GM12878 (cell line): ENCODE measurements at places on chromosomes 5 and 9.
A peak's percentile ranks its signal among the peaks of the same experiment; 100 is the strongest.

DNA sequence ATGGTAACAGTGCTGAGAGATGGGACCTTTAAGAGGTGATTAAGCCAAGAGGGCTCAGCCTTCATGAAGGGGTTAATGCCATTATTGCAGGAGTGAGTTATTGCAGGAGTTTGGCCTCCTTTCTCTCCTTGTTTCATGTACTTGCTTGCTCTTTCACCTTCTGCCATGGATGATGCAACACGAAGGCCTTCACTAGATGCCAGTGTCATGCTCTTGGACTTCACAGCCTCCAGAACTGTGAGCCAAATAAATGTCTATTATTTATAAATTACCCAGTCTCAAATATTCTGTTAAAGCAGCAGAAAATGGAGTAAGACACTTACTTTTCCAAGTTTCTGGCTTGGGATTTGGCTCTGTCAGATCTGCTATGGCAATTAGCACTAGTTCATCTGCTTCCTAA is 38.4 kb upstream of the RECK start:
- no peaks in the 10 kb centered on the region for H3K27me3 ChIP-seq
- H3K4me3 ChIP-seq = no peak overlapping the region
- no peaks in the 10 kb centered on the region for H3K36me3 ChIP-seq
- H3K27ac ChIP-seq = no peak overlapping the region

DNA sequence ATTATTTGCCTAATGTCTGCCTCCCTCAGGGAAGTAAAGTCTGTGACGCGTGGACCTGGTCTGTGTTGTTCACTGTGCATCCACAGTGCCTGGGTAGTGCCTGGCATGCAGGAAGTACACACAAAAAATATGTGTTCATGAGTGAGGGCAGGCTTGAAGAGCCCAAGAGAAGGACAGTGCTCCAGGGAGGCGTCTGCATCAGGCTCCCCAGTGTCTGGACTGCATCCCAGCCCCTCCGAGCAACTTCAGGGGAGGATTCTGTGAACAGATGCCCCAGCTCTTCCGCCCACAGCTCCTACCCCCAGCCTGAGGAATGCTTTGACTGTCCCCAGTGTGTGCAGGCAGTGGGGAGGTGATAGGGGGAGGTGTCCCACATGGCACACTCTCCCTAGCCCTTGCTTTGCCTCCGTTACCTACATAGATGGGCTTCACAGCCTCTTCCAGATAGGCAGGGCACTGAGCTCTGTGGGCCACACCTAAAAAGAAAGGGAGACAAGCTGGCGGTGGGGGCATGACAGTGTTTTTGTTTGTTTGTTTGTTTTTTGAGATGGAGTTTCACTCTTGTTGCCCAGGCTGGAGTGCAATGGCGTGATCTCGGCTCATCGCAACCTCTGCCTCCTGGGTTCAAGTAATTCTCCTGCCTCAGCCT is 25.4 kb downstream of the IRF1 start:
- peaks cover 5% of the 10 kb centered on the region for H3K36me3 ChIP-seq
- peak overlapping the region; percentile 14; the same call in 1 of the 2 replicates for H3K4me3 ChIP-seq
- no peaks in the 10 kb centered on the region for H3K27me3 ChIP-seq
- peak overlapping the region; percentile 96 for H3K27ac ChIP-seq
- no peak for DNase-seq
- peaks cover 63% of the 10 kb centered on the region for H3K4me1 ChIP-seq

- H3K4me3 ChIP-seq = peak overlapping the region; percentile 81
- H3K27ac ChIP-seq = peak overlapping the region; percentile 54
- no peaks in the 10 kb centered on the region for H3K36me3 ChIP-seq
- peaks cover 8% of the 10 kb centered on the region for H3K4me1 ChIP-seq
- no peaks in the 10 kb centered on the region for H3K27me3 ChIP-seq
- no peak for DNase-seq
These were observed 482 bp downstream of the TESK1 start for GRCh38 chr9:35605351-35606137.

DNA sequence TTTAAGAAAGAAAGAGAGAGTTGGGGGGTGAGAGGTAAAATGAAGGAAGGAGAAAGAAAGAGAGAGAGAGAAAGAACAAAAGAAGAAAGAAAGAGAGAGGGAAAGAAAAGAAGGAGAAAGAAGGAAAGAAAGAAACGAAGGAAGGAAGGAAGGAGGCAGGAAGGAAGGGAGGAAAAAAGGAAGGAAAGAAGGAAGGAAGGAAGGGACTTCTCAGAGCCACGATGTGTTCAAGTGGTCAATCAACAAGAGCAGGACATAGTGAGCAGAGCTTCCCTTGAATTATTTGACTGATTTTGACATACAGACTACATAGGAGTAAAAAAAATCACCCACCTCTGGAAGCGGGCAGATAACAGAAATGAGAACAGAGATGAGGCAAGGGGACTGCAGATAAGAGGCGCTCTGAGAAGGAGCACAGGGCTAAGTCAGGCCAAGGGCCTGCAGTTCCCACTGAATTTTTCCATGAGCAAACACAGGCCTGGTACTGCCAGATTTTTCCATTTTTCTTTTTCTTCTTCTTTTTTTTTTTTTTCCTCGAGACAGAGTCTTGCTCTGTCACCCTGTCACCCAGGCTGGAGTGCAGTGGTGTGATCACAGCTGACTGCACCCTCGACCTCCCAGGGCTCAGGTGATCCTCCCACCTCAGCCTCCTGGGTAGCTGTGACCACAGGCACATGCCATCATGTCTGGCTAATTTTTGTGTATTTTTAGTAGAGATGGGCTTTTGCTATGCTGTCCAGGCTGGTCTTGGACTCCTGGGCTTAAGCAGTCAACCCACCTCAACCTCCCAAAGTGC is 77.7 kb upstream of the IL17B start:
- no peak overlapping the region for H3K27ac ChIP-seq
- H3K4me3 ChIP-seq = no peak overlapping the region
- no peaks in the 10 kb centered on the region for H3K36me3 ChIP-seq
- no peaks in the 10 kb centered on the region for H3K27me3 ChIP-seq

GRCh38 chr9:126236273-126236672 is 90.4 kb upstream of the MVB12B start:
- H3K27me3 ChIP-seq = no peaks in the 10 kb centered on the region
- H3K4me3 ChIP-seq = no peak overlapping the region
- H3K36me3 ChIP-seq = no peaks in the 10 kb centered on the region
- no peaks in the 10 kb centered on the region for H3K4me1 ChIP-seq

- H3K27ac ChIP-seq = no peak overlapping the region
- H3K4me3 ChIP-seq = no peak overlapping the region
- H3K27me3 ChIP-seq = no peaks in the 10 kb centered on the region
- H3K4me1 ChIP-seq = no peaks in the 10 kb centered on the region
- no peaks in the 10 kb centered on the region for H3K36me3 ChIP-seq
These were observed 188.3 kb upstream of the NMUR2 start for GRCh38 chr5:152593388-152593787.

DNA sequence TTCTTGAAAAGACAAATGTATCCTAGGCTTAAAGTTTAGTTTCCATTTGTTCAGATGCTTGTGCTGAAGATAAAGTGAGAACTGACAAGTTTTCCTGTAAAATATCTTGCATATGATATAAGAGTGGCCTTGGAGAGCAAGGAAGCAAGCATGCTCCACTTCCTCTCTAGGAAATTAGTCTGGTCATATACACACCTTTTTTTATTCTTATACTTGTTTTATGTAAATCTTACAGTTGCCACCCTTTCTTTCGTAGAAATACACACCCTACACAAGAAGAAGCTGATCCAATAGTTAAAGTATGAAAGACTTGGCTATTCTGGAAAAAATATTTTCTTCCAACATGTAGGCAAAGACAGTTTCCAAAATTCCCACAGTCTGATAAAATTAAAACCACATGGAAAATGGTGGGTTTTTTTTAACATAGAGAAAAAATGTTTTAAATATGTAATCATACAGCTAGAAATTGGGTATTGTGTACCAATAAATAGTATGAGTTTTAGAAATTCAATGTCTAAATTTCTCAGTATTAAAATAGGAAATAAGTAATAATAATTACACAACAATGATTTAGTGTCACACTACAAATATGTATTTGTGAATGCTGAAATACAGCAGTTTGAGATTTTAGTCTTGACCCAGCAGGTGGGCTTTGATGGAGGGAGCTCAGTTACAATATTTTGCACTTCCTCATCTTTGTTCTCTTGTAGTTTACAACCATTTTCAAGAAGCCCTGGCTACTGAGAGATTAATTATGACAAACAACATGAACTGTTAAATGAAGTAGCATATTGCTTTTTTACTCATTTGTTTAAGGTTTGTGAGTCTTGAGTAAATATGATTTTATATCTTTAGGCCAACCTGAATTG is 185.7 kb upstream of the GNA14 start:
- H3K27me3 ChIP-seq = no peaks in the 10 kb centered on the region; the same call in 1 of the 2 replicates
- no peaks in the 10 kb centered on the region for H3K4me1 ChIP-seq
- H3K27ac ChIP-seq = no peak overlapping the region
- H3K4me3 ChIP-seq = no peak overlapping the region

GRCh38 chr5:64532212-64532611 is 26.4 kb downstream of the RGS7BP start:
- no peaks in the 10 kb centered on the region for H3K4me1 ChIP-seq
- no peaks in the 10 kb centered on the region for H3K36me3 ChIP-seq
- H3K27me3 ChIP-seq = no peaks in the 10 kb centered on the region
- no peak overlapping the region for H3K27ac ChIP-seq

DNA sequence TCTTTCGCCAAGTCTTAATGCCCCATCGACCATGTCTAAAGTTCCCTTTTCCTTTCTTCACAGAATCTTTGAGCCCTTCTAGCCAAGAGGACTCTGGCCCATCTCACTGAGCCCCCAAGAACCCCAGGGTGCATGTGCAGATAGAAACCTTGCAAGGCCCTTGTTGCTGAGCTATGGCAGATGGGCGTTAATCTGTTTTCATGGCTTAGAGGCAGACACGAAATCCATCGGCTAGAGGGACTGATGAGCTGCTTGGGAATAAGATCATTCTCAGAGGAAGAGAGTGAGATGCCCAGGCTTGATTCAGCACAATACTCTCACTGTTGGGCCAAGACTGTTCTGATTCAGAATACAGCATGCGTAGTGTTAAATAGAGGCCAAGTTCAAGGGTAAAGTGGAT is 262.5 kb upstream of the C9orf72 start:
- H3K27ac ChIP-seq = no peak overlapping the region
- H3K4me3 ChIP-seq = no peak overlapping the region
- no peaks in the 10 kb centered on the region for H3K36me3 ChIP-seq
- no peak for DNase-seq
- H3K4me1 ChIP-seq = no peaks in the 10 kb centered on the region

- DNase-seq = no peak
- no peak overlapping the region for H3K4me3 ChIP-seq
- no peak overlapping the region for H3K27ac ChIP-seq
- no peaks in the 10 kb centered on the region; the same call in 1 of the 2 replicates for H3K36me3 ChIP-seq
These were observed 15.0 kb downstream of the PJA2 start for GRCh38 chr5:109394806-109395205.

DNA sequence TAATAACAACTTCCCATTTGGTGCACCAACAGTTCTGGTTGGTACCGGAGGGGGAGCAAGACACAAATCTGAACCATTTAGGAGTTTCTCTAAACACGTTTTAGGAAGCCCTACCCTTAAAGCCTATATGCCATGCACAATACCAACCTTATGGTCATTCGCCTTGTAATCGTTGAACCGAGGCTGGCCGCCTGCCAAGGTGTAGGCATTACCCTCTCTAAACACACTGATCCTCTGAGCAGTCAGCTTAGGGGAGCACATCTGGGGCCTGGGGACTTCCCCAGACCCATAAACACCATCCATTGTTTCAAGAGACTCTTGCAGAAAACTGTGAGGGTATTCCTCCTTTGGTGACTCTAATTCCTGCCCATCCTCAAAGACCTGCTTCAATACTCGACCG is 328 bp downstream of the GRXCR2 start:
- DNase-seq = no peak
- H3K4me1 ChIP-seq = no peaks in the 10 kb centered on the region
- H3K27ac ChIP-seq = no peak overlapping the region

GRCh38 chr5:97553604-97554452 is 370.8 kb upstream of the RIOK2 start:
- no peak for DNase-seq
- H3K27ac ChIP-seq = no peak overlapping the region
- no peaks in the 10 kb centered on the region for H3K27me3 ChIP-seq
- no peak overlapping the region for H3K4me3 ChIP-seq

DNA sequence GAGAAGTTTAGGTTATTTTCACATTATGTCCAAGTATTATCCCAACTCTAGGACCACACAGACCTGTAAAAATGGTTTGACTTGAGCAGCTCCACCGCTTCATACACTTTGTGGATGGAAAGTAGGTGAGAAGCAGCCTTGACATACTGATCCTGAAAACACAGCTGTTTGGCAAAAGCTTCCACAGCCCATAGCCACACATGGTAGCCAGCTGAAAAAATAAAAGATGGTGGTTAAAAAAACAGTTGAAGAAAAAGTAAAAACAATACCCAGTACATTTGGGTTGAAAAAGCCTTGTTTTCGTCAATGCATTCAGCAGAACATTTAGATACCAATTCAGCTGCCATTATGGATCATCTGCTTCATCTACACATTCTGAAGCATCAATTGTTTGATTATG is 36.7 kb downstream of the GEMIN5 start:
- no peaks in the 10 kb centered on the region for H3K27me3 ChIP-seq
- no peak overlapping the region for H3K4me3 ChIP-seq
- no peak overlapping the region for H3K27ac ChIP-seq
- no peaks in the 10 kb centered on the region for H3K4me1 ChIP-seq

DNA sequence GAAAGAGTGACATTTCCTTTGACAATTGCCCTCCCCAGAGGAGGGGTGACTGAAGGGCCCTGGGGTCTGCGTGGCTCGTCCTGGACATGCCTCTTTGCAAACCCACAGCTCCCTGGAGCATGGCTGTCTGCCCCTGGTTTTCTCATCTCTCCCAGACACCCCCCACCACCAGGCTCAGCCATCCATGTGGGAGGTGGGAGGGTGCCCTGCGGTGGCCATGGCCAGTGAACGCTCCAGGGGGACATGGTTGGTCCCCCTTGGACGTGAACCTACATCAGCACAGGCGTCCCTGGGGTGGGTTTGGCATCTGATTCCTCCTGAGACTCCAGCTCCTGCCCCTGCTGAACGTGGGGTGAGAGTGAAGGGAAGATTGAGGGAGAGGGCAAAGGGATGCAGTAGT is 67.7 kb upstream of the LMX1B start:
- H3K27me3 ChIP-seq = no peaks in the 10 kb centered on the region
- H3K4me3 ChIP-seq = no peak overlapping the region
- no peak overlapping the region for H3K27ac ChIP-seq
- no peaks in the 10 kb centered on the region for H3K36me3 ChIP-seq
- DNase-seq = no peak

GRCh38 chr9:115939065-115939765 is 214.4 kb upstream of the PAPPA start:
- H3K4me3 ChIP-seq = no peak overlapping the region
- DNase-seq = no peak
- H3K27me3 ChIP-seq = no peaks in the 10 kb centered on the region

- no peak overlapping the region for H3K4me3 ChIP-seq
- H3K27me3 ChIP-seq = no peaks in the 10 kb centered on the region; the same call in 1 of the 2 replicates
- no peaks in the 10 kb centered on the region for H3K4me1 ChIP-seq
- no peak overlapping the region for H3K27ac ChIP-seq
- H3K36me3 ChIP-seq = no peaks in the 10 kb centered on the region
These were observed 28.3 kb upstream of the WWC1 start for GRCh38 chr5:168263121-168263520.
